ENCODE measurements at places on chromosomes 5 and 9.

DNA sequence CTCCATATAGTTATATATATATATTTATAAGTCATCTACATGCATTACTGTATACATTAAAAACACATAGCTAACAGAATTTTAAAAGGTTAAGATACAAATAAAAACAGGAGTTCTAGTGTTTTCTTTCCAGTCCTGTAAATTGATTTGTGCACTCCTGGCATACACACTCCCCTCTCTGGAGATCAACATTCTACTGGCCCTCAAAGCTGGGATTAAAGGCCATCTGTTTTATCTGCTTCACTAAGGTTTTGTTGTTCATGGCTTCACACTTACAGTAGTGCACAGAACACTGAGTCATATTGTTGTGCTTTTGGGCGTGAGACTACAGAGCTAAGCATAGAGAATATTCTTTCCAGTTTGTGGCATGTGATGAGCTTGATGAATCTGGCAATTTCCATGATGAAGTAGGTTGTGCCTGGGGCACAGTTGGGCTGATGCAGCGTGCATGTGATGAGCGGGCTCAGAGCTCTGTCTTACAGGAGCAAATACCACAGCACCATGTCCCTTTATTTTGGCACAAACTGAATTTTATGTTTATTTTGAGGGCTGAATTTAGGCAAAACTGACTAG, 98.2 kb downstream of the TAF11L14 start:
- no peak for DNase-seq

GRCh38 chr5:1672396-1672795, 127.2 kb downstream of the MRPL36 start:
- no peak for DNase-seq

- no peak for DNase-seq
These were observed 19.4 kb upstream of the MIER3 start for GRCh38 chr5:56971275-56971674.

DNA sequence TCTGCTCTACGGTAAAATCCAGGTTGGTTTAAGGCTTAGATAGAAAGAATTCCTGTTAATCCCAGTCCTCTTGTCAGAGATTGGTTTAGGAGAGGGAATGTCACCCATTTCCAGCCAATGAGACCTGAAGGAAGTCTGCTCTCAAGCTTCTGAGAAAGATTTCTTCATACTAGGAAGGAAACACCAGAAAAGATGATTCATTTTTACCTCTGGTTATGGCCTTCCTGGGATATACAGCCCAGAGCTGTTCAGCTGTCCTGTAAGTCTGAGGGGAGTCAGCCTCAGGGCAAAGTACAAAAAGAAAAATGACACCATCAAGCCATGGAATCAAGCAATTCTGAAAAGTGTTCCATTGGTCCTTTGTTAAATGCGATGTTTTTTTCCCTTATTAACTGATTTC, 18.6 kb upstream of the CFAP95 start:
- DNase-seq: no peak

DNA sequence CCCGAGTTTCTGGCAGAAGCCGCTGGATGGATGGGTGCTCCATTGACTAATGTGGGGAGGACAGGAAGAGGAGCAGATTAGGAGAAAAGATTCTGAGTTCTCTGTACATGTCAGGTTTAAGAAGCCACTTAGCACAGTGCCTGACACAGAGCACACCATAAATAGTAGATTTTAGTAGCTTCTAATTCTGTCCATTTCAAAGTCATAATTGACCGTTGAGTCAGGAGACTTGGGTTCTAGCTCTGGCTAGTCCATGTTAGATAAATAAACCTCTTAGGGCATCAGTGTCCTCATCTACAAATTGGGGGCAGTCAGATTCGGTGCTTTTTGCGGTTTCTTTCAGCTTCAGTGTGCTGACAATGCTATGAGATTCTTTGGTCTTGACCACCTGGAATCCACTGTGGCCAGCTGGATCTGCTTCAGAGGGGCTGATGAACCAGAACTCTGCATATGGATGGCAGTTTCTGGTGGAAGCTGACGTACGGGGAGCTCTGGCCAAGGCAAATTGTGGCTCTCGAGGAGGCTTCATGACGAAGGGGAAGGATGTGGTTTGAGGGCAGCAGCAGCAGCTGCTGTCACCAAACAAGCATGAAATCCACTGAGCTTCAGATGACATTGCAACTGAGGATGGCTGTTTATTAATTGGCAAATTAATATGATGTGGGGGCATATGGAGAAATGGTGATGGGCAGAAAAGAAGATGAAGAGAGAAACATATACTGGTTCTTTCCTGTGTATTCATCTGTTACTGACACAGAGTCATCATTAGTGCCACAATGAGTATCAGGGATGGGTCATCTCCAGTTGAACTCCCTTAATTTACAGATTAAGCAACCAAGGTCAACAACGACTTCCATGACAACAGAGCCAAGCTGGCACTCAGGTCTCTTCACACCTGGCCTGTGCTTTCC, 134.4 kb downstream of the AOPEP start:
- no peak for DNase-seq

DNA sequence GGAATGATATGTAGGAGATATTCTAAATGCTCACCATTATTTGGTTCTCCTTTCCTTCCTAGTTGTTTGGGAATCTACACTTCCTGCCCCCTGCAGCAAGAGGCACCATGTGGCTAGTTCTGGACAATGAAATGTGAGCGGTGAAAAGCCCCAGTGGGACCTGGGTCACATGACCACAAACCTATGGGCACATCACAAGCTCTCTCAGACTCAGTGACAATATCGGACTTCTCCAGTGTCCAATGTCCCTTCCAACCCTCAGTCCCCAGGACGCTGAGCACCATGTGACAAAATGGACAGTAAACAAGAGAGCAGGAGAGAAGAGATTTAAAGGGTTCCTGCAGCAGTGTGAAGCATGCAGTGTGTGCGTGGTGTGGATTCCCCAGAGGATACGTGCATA, 44.6 kb upstream of the FOXE1 start:
- DNase-seq: no peak

GRCh38 chr9:123483191-123483803, 127.3 kb downstream of the CRB2 start:
- DNase-seq: no peak

GRCh38 chr5:68746643-68747420, 347.0 kb upstream of the SLC30A5 start:
- DNase-seq: no peak

GRCh38 chr5:98904780-98905179, 24.0 kb downstream of the CHD1 start:
- DNase-seq: no peak

DNA sequence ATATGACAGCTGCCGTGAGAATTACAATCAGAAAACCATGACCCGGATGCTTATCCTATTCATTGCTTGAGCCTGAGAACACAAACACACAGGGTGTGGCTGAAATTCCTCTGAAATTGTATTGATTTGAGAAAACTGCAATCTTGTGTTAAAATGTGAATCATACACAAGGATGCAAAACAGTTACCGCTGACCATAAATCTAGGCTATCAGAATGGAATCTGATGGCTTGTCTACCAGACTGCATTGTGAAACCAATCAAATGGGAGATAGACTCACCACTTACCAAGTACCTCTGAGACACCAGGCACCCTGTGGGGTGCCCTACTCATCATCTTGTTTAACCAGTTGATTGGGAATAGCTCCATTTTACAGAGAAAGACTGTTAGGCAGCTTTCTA, 188.7 kb upstream of the MSX2 start:
- peak; percentile 68 for DNase-seq

DNA sequence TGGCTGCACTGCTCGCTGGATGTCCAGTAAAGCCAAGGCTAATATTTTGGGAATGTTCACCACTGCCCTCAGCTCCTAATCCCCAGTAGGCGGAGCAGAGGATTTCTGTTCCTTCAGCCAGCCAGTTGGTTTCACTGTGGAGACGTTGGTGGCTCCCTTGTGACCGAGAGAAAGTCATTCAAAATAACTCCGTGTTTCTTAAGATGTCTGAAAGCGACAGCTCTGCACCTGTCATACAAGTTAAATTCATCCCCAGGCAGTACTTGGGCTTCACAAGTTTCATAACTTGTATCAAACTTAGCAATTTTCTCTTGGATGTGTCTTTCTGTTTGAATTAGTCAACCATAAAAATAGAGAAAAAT, 382 bp upstream of the CDKN2B start:
- no peak for DNase-seq

GRCh38 chr5:133062276-133062675, 10.5 kb downstream of the HSPA4 start:
- DNase-seq: no peak

DNA sequence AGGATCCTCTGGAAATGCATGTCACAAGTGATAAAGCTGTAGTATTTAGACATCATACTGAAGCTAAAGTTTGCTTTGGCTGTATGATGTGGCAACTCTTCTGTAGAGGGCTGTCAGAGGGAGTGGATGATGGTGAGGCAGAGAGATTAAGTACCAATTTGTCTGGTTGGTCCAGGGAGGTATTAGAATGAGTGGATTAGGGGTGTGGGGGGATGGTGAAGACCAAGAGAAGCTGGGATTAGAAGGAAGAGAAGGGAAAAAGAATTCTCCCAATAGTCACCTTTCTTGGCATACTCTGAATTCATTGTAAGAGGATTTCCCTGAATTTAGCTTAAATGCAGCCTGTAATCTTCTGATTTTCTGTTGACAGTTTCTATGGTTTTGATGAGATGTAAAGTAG, 3.6 kb downstream of the PCDHAC2 start:
- DNase-seq: no peak

DNA sequence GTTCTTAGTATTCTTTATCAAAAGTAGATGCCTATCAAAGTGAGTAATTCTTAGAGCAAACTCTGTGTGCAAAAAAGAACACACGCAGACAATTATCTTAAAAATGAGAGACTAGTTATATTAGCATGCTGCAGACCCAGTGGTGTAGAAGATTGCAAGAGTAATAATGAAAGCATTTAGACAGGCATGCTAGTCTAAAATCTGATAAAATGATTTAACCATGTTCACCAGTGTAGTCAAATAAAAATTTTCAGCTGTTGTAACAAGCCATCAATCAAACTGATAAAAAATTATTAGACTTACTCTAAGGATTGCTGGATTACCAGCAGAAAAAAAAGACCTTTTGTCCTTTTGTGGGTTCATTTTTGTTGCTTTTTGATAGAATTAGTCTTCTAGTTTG, 241.9 kb upstream of the TLE4 start:
- no peak for DNase-seq

GRCh38 chr5:10626473-10627013, 62.7 kb downstream of the ANKRD33B start:
- DNase-seq: no peak

DNA sequence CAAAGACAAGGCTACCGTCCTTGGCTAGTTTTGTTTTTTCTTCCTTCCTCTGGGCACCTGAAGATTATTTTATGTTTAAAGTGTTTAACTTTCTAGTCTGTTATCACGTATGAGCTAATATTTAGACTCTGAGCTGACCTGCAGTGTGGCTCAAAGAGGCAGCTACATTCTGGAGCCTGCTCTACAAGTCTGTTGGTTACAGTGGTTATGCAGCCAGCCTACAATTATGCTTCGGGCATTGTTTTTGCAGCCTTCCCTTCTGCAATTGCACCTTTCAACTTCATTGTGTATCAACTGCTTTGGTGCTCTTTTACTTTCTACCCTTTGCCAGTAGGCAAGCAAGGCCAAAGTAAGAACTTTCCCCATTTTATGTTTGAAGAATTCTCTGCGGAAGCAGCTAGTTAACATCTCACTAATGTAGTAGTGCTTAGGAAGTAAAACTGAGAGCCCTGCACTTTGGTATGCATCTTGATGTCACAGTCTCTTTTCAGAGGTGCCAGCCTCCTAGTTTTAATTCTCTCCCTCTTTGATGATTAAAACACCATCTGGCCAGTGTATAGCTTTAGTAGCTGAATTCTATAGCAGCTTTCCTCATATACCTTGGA, 322.1 kb downstream of the FAM170A start:
- no peak for DNase-seq

- DNase-seq: no peak
These were observed 41.3 kb upstream of the MAST4 start for GRCh38 chr5:66554884-66555283.

- DNase-seq: no peak
These were observed 2277.4 kb upstream of the C9orf72 start for GRCh38 chr9:29850664-29851063.

DNA sequence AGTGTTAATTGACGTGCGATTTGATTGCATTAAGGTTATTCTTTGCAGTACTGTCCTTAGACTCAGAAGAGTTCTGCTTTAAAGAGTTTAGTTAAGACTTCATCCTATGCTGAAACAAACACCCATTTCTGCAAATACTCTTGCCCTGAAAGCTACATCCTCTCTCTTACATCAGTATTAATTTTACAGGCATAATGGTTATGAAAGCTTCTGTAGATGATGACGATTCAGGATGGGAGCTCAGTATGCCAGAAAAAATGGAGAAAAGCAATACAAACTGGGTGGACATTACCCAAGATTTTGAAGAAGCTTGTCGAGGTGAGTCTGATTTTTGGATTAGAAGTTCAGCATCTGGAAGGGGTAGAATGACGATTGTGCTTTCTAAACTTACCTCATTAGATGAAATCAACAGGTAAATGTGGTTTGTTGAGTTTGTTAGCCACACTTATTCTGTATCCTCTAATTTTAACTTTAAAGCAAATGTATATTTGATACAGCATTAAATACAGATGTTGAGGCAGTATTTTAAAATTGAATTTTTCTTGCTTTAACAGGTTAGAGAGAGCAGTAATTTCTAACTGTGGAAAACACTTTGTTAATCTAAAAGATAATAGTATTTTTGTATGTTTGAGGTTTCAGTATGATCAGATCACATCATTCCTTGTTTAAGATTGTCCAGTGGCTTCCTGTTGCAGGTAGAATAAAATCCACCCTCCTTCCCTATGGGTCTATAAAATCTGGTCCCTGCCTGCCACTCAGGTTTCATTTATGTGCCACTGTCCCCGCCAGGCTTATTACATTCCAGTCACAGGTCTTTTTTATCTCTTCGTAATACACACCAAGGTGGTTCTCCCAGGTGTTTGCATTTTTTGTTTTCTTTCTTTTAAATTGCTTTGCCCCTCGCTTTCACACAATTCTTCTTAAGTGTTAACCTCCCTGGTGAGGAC, 1.3 kb downstream of the NAA35 start:
- DNase-seq: no peak

- no peak for DNase-seq
These were observed 10.2 kb upstream of the ST8SIA4 start for GRCh38 chr5:100913298-100913697.

DNA sequence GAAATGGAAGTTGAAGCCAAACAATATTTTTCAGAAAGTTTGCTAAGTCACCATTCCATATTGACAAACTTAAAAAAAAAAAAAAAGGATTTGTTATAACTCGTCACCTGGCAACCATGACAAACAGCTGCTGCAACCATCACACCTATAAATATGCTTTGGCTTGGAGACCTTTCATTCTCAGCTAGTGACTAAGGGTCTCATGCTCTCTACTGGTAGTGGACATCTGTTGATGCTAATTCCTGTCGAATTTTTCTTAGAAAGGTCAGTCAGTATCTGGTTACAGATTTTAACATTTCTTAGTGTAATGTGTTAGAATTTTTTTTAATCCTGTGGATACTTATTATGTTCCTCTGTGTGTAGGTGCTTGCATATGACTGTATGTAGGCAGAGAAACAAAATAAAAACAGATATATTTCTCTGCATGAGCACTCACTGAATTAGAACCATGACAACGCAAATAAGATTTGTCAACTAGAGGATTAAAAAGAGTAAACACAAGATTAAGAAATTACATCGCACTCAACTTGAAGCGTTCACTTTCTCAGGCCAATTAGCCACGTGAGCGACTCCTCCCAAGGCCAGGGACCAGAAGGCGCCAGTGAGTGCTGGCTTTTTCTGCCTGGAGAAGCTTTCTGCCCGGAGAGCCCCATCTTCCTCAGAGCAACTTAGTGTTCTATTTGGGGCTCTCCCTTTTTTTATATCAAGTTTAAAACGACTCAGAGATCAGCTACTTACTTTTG, 27.0 kb upstream of the ZNF622 start:
- no peak for DNase-seq

Data from H54 (cell line).